ENCODE measurements at places on chromosomes 1 and 21.

DNA sequence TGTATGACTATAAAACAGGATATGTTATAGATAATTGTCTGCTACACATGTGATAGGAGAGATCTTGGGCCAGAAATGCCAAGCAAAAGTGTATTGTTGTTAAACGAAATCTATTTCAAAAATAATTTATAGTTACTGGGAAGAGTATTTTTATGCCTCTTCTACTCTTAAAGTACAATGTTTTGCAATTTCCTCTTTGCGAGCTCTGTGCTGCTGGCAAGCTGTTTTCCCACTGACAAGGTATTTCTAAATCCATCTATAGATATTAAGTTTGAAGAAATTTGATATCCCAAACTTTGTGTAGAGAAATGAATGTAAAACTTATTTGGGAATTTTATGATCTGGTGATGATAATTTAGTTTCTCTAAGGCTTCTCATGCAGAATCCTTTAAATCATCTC is 63.3 kb upstream of the PTGFR start:
- no peak for DNase-seq

- no peak for DNase-seq
Observed at GRCh38 chr1:26666855-26667254, 29.0 kb upstream of the ARID1A start.

DNA sequence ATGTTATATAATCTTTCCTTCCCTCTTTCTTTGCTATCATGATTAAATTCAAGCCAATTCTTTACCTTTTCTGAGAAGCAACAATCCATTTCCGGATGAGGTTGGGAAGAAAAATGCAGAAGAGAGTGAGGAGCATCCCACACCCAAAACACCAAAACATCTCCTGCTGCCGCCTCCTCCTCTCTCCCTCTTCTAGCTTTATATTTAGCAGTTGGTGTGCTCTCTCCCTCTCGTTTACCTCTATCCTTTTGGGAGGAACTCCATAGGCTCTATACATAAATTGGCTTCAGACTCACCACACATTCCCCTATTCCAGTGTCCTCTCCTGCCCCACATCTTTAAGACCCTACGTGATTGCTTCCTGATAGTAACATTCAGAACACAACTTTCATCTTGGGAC is 332.2 kb upstream of the PLXNA2 start:
- DNase-seq = no peak

GRCh38 chr1:240928265-240928664 is 316.3 kb upstream of the GREM2 start:
- no peak for DNase-seq

DNA sequence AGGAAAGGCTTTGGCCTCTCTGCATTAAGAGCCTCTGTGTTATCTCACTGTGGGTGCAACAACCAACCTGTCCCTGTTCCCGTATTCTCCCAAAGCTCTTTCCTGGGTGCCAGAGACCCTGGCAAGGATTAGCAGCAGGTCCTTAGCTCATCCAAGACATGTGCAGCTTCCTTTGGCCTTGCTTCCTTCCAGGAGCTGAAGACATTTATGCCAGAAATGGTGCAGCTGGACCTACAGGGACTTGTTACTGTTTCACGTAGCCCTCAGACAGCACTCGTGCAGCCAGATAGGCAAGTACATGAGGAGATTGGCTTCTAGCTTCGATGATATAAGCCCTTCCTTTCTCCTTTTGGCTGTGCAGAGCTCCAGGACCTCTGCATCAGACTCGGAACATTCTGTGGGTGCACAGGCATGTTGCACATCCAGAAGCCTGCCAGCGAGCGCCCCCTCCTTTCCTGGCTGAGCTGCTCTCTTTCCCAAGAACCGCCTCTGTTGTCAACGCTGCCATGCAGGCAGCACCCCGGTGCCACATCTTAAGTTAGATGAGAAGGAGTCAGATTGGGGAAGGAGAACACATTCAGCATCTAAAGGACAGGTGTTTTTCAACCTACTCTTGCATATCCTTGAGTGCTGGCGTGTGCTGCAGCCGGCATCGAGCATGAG is 284.5 kb upstream of the PLXNA2 start:
- DNase-seq = no peak

DNA sequence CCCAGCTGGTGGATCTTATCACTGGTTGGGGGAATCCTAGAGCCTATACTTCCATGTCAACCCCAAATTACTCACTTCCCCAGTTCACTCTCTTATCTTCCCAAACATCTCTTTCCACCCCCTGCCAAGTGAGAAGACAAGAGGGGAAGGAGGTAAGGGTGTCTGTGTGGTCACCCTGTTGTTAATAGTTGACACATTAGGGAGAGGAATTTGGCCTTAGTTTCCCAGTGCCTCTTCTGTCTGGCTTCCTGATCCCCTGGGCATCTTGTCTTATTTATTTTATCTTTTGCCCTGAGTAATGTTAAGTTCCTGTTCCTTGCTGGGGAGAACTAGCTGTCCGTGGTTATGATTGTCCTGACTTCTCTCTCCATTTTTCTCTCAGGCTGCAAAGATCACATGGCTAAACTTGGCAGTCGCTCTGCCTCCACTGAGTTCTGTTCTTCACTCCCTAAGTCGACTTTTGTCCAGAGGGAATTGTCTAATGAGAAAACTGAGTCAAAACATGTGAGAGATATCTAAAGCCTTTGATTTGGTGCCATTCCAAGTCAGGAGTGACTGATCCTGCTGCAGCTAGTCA is 157.1 kb upstream of the SYT6 start:
- no peak for DNase-seq

GRCh38 chr1:223133306-223133823 is 9.7 kb downstream of the TLR5 start:
- DNase-seq = no peak

DNA sequence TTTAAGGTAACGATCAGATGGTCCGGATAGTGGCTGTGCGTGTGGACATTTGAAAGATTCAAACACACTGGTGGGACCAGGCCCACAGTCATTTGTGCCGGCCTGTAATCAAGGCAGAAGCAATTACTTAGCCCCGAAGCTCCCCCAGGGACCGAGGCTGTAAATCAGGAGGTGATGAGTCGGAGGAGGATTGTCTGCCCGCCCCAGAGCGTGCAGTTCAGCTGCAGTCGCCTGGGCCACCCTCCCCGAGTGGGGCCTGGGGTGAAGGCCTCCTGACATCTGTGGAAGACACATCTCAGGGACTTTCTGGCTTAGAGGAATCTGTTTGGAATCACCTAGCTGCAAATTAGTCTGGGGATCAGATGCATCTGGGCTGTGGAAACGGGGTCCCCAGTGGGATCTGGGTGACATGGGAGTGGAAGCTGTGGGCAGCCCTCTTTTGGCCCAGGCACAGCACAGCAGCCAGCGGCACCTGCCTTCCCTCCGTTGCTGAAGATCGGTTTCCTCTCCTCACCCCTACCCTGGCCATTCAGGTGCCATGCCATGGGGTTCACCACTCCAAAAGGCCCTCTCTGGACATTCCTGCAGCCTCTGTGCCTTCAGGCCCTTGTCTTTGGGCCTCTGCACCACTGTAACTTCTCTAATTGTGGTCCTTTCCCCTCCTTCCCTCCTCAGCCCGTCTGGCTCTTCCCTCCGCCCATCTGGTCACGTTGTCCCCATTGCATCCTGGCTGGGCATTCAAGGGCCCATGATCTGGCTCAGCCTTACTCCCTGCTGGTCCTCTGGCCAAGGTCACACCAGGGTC is 25.7 kb downstream of the LHX4 start:
- DNase-seq = no peak

GRCh38 chr1:65054481-65054880 is 88.1 kb upstream of the JAK1 start:
- no peak for DNase-seq

DNA sequence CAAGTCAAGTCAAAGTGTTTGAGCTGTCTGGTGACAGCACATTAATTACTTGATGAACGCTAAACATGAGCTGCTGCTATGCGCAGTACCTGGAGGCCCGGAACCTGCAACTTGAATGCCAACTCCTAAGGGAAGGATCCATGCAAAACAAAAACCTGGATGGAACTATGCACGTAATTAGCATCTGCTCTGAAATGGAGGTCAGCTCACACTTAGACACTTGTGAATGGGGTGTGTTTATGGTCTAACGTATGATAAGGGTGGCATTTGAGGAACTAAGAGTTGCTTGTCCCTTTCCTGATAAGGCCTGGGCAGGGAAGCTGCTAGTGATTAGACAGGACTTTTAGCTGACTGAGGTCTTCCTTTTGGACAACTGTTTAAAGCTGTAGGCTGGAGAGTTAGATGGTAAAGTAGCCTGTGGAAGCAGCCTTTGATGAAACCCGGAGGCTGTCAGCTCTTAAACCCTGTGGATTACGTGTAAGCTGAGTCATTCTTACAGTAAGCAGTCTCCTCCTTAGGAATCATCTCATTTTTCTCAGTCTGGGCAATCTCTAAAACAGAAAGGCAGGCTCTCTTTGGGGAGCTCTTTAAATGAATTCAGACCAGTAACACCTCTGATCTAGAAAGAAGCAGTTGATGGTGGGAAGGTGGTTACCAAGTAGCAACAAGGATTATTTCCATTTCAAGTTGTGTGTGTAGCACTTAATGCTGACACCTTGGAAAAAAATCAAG is 6.8 kb downstream of the TENT5C start:
- no peak for DNase-seq

GRCh38 chr1:79043506-79043905 is 37.0 kb upstream of the ADGRL4 start:
- no peak for DNase-seq

- DNase-seq = no peak
Observed at GRCh38 chr1:3868464-3869006, 11.3 kb downstream of the DFFB start.

- DNase-seq = no peak
Observed at GRCh38 chr1:72280131-72280530, 2.2 kb downstream of the NEGR1 start.

- no peak for DNase-seq
Observed at GRCh38 chr21:29293495-29293894, 5.2 kb upstream of the BACH1 start.

GRCh38 chr1:25556791-25557476 is 13.5 kb downstream of the LDLRAP1 start:
- peak; percentile 56 for DNase-seq

GRCh38 chr1:229323201-229323600 is 19.6 kb downstream of the CCSAP start:
- DNase-seq = no peak

GRCh38 chr1:10540277-10541005 is 65.7 kb downstream of the PEX14 start:
- DNase-seq = no peak

DNA sequence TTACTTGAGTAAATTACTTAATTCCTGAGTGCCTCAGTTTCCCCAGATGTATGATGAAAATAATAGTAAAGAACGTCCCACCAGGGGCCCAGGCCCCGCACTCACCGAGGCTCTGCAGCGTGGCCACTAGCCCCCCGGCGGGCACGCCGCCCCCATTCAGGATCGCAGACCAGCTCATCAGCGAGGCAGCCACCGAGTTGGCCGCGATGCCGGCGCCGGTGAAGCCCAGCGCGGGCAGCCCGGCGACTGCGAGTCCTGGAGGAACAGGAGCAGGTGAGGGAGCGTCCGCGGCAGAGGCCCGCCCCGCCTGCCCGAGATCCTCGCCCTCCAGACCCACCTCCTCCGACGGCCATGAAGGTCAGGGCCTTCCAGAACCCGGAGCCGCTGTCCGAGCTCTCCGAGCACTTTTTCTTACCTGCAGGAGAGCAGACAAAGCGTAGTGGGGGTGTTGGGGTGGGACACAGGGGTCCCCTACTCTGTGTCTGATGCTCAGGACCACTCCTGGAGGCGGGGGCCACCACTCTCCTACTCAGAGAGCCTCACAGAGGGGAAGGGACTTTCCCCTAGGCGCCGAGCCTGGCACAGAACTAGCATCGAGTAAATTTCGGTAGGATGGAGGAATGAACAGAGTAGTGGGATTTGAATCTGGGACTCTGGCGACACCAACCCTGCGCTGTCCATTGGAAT is 3.7 kb downstream of the IFI6 start:
- no peak for DNase-seq

DNA sequence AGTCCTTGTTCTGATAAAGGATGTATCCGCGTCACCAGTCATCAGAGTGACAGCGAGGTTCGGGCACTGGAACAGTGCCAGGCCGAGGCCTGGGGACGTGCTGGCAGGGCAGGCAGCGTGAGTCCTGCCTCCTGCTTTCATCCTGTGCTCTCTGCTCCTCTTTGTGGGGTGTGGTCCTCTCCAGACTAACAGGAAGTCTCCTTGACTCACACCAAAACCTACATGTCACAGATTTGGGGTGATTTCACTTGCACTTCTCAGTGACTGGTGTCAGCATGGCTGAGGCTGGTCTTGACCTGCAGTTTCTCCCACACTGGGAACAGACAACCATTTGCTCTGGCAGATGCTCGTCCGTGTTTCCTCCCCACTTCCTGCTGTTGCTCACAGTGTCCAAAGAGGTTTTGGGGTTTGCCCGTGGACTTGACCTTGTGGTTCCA is 8.8 kb upstream of the NLRP3 start:
- peak; percentile 79 for DNase-seq

GRCh38 chr1:44220755-44221154 is 7.5 kb downstream of the DMAP1 start:
- DNase-seq = no peak

DNA sequence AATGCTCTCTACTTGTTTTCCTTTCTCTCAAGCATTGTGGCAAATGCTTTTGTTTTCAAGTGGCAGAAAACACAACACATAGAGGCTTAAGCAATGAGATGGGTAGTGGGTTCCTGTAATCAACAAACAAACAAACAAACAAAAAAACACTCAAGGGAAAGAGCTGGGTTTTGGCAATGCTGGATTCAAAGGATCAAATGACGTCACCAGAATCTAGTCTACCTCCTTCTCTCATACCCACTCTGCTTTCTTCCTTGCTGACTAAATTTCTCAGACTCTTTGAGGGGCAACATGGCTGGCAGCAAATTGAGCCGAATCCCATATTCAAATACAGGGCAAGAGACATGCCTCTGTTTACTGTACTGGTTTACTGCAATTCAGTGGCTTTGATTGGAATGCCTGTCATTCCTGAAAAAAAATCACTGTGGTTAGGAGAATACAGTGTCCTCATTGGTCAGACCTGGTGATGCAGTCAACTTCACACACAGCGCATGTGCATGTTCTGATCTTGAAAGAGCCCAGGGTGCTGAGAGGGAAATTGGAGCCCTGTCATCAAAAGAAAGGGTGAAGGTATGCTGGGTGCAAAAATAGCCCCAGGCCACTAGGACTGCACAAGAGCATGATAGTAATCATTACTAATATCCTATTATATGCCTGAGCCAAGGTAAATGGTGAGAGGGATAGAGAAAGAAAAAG is 356.2 kb downstream of the KCTD3 start:
- no peak for DNase-seq

- peak; percentile 78 for DNase-seq
Observed at GRCh38 chr21:25421321-25422028, 185.8 kb downstream of the MRPL39 start.

- no peak for DNase-seq
Observed at GRCh38 chr1:89502895-89503294, 21.7 kb upstream of the LRRC8B start.

DNA sequence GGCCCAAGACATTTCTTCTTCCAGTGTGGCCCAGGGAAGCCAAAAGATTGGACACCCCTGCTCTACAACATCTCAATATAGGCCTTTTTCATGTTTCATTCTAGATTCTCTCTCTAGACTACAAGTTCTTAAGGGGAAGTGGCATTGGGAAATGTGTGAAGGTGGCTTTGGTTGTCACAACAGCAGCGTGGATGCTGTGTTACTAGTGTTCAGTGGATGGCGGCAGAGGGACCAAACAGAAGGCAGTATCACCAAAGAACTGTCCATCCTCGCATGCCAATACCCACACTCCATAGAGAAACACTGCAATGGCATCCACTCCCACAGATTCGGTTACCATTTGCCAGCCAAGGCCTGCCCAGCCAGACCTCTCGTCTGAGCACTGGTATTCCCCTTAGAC is 24.3 kb upstream of the IFNAR2 start:
- DNase-seq = peak; percentile 60

- DNase-seq = peak; percentile 53
Observed at GRCh38 chr1:198612471-198613260, 26.2 kb upstream of the PTPRC start.
